ENCODE measurements at places on chromosomes 12 and 14.
A peak's percentile ranks its signal among the peaks of the same experiment; 100 is the strongest.

GRCh38 chr12:88833641-88834116 lies 253.4 kb upstream of the KITLG start:
- no peak for DNase-seq

GRCh38 chr14:99262977-99263448 lies 9.0 kb downstream of the BCL11B start:
- no peak for DNase-seq

DNA sequence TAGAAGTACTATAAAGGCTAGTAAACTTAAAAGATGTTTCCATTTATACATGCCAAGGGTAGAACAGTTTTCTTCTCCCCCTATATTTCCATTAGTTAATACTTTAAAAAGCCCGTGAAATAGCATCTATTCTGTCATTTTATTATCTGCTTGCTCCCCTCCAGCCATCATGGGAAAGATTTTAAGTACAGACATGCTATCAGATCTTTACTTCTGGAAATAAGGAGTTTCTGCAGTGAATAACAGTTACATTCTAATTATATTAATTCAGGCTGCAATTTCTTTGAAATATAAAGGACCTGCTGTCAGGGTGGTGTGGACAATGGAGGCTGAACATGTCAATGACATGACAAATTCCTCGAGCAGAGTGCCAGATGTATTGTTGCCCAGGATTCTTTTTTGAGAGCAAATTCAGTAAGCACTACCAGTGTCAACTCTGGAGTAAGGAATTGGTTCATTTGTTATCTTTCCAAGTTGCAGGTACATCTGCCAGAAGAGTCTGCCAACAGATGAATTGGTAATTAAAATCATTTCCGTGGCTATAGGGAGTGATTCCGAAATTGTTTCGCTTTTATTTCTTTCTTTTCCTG lies 151.3 kb downstream of the BTG1 start:
- DNase-seq: no peak

DNA sequence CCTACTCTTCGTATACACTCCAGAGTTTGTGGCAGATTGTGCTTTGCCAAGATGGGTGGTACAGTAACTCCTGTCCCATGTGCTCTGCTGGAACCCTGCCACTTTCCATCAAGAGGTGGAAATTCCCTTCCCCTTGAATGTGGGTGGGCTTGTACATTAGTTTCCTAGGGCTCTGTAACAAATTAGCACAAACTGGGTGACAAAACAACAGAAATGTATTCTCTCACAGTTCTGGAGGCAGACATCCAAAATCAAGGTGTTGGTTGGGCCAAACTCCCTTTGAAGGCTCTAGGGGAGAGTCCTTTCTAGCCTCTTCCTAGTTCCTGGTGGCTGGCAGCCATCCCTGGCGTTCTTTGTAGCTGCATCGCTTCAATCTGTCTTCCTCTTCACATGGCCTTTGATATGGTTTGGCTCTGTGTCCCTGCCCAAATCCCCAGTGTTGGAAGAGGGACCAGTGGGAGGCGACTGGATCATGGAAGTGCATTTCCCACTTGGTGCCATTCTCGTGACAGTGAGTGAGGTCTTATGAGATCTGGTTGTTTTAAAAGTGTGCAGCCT lies 117.5 kb downstream of the VRK1 start:
- DNase-seq: peak; percentile 43

GRCh38 chr12:16027002-16027401 lies 115.9 kb downstream of the DERA start:
- no peak for DNase-seq

GRCh38 chr12:30631740-30632139 lies 63.9 kb downstream of the IPO8 start:
- DNase-seq: no peak

- no peak for DNase-seq
These were observed 660 bp upstream of the MCRS1 start for GRCh38 chr12:49568442-49569162.

DNA sequence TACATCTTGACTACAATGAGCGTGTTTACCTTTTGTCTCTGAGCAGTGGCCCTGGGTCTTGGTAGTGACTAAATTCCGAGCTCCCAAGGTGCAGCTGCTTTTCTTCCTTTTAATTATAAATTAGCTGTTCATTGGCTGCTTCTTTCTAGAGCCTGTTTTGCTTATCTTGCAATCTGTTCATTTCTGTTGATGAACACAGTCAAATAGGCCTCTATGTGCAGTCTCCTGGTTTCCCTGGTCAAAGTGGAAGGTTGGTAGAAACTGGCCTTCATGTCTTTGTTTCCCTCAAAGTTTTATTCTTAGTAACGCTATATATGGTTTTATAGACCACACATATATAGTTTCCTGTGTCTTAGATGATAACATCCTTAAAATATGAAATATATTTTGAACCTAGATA lies 94.1 kb downstream of the DUSP16 start:
- no peak for DNase-seq

- DNase-seq: no peak
These were observed 323.8 kb upstream of the DCN start for GRCh38 chr12:91506452-91506851.

- DNase-seq: no peak
These were observed 574 bp upstream of the FANCM start for GRCh38 chr14:45135156-45135555.

GRCh38 chr12:75868501-75868900 lies 163.1 kb downstream of the PHLDA1 start:
- no peak for DNase-seq

GRCh38 chr12:25883026-25883916 lies 75.2 kb upstream of the RASSF8 start:
- no peak for DNase-seq

DNA sequence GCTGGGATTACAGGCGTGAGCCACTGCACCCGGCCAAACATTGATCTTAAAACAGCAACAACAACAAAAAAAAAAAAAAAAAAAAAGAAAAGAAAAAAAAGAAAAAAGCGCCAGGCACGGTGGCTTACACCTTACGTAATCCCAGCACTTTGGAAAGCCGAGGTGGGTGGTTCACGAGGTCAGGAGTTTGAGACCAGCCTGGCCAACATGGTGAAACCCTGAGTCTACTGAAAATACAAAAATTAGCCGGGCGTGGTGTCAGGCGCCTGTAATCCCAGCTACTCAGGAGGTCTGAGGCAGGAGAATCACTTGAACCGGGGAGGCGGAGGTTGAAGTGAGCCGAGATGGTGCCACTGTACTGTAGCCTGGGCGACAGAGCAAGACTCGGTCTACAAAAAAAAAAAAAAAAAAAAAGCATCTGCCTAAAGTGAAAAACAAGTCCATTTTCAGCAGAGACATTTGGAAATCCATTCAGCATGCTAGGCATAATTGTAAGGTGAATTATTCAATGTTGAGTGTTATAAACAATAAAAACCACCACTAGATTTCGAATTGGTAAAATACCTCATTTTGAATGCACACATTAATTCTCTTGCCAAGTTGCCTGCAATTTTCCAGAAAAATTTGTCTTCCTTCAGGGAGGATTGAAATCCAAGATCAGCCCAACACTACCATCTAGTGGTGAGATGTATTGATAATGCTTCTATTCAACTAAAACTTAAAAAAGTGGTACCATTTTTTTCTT lies 8.0 kb upstream of the CERS5 start:
- no peak for DNase-seq

DNA sequence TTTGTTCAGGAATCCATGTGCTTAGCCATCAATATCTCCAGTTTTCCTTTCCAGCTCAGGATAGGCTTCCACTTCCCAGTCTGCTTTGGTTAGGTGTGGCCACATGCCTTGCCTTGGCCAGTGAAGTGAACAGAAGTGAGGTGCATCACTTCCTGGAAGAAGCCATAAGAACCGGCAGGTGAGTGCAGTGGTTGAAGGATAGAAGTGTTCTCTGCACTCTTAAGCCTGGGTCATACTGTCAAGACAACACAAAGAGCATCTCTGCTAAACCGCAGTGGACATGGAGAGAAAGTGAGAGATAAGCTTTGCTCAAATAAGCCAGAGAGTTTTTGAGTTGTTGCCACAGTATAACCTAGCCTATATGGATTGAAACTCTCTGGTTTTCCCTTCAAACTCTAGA lies 11.4 kb downstream of the GNG2 start:
- no peak for DNase-seq

DNA sequence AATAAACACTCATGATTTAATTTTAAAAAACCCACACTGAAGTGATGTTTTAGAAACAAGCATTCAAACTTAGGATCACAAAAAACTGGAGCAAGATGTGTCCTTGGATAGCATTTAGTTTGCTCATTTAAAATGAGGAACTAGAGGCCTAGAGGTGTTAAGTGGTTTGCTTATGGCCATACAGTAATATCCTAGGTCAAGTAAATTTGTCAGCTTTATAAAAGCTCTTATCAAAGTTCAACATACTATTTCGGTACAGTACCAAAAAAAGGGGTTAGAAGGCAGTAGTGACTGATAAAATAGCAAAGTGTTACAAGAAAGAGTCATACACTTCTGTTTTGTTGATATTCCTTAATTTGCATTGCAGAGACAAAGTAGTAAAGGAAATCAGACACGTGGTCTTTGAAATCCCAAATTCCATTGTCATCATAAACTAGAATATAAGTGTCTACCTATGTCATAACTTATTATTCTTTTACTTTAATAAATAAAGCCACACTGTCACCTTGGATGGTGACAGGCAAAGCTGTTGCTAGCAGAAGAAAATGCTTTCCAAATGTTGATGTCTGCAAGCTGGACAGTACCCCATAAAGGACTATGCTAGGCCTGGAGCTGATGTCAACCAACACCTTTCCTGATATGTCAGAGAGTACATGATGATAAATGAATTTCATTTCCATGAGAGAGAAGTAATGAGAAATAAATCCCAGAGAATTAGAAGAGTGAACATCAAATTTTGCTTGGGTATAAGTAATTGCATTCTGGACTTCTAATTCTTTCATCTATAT lies 17.6 kb upstream of the SRP54 start:
- no peak for DNase-seq

GRCh38 chr12:85642808-85643207 lies 193.4 kb downstream of the RASSF9 start:
- no peak for DNase-seq

- peak; percentile 90 for DNase-seq
These were observed at the start of gene CKAP4 for GRCh38 chr12:106247674-106248311. Gene CKAP4, minus strand, starts transcription at chr12:106248020. Its CDS starts 169 bp downstream, at chr12:106247851.

DNA sequence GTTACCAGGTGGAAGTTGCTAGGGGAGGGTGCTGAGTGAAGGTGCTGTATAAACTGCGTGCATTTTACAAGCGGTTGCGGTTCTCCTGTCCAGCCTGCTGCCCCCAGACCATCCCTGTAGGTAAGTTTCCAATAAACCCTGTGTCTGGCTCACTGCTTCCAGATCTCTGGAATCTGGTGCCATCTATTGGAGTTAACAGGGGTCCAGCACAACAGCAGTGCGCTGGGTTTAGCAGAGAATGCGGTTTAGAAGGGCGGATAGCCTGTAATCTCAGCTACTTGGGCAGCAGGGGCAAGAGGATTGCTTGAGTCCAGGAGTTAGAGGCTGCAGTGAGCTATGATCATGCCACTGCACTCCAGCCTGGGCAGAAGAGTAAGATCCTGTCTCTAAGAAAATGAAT lies 4.9 kb downstream of the AACS start:
- no peak for DNase-seq

DNA sequence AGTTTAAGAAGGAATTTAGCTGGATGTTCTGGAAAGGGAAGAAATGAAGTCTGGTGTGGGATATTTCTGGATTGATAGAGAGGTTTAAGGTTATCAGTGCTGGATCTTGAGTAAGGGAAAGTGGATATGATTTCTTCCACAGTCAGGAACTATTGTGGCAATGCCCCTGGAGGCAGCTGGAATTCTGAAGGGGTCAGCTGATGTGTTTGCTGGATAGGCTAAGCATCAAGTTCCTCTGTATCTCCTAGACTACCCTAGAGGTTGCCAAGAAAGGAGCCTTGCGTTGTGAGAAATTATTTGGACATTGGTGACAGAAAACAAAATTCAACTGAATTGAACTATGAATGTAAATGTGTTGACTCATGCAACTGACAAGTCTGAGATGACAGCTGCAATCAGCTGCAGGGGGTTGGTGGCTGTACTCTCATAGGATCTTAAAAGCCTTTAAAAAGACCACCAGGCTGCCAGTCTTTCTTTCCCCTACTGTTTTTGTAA lies 244.4 kb downstream of the ATXN7L3B start:
- DNase-seq: no peak

DNA sequence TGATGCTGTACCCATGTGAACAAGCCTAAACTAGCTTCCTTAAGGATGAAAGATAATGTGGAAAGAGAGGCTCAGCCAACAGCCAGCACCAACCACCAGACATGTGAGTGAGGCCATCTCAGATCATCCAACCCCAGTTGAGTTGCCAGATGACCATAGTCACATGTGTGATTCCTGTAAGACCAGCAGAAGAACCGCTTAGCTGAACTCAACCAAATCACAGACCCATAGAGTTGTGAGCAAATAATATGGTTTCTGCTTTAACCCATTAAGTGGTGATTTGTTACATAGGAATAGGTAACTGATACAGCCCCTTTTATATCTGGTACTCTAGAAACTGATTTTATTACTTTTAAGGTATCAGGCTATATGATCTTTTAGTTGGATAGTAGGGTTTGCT lies 17.6 kb upstream of the ELK3 start:
- no peak for DNase-seq

DNA sequence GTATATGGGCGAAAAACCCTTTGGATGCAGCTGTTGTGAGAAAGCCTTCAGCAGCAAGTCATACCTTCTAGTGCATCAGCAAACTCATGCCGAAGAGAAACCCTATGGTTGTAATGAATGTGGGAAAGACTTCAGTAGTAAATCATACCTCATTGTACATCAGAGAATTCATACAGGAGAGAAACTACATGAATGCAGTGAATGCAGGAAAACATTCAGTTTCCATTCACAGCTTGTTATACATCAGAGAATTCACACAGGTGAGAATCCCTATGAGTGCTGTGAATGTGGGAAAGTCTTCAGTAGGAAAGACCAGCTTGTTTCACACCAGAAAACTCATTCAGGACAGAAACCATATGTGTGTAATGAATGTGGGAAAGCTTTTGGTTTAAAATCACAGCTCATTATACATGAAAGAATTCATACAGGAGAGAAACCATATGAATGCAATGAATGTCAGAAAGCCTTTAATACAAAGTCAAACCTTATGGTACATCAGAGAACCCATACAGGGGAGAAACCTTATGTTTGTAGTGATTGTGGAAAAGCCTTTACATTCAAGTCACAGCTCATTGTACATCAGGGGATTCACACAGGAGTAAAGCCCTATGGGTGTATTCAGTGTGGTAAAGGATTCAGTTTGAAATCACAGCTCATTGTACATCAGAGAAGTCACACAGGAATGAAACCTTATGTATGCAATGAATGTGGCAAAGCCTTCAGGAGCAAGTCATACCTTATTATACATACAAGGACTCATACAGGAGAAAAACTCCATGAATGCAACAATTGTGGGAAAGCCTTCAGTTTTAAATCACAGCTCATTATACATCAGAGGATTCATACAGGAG lies 21.4 kb downstream of the ZNF268 start:
- no peak for DNase-seq

GRCh38 chr12:28780096-28780495 lies 369.0 kb upstream of the FAR2 start:
- DNase-seq: no peak

GRCh38 chr14:67270145-67270753 lies 29.0 kb downstream of the PALS1 start:
- no peak for DNase-seq
